ENCODE measurements at places on chromosomes 7 and 10.

DNA sequence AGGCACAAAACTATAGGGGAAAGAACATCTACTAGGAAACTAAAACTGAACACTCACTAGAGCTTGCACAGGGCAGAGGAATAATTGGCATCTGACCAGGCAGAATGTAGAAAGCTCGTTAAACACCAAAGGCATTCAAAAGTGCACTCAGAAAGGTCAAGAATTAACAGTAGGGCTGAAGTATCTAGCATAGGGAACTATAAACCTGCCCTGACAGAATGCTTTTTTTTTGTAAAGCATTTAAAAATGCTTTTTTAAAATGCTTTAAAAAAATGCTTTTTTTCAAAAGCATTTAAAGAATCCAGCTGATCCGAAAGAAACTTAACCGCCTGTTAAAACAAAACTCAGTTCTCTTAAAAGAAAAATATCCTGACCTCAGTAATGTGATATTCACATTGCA, 74.6 kb upstream of the EGFR start:
- DNase-seq: no peak

GRCh38 chr10:17381502-17382142, 72.8 kb downstream of the ST8SIA6 start:
- DNase-seq: no peak

DNA sequence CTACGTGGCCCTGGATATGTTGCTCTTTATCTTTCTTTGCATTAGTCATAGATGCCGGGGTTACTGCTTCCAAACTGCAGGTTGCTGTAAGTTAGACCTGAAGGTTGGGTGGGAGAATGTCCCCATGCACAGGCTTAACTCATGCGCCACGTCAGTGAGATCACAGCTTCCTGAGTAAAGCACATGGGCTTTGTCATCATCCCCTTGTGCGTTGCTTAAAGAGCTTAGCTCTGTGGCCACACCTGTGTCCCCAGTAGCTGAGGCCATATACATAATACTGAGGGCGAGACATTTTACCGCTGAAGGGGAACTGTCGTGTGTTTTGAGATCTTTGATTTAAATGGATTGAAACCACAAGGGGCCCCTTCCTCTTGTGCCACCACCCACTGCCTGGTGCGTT, 45.8 kb upstream of the BTBD16 start:
- no peak for DNase-seq

DNA sequence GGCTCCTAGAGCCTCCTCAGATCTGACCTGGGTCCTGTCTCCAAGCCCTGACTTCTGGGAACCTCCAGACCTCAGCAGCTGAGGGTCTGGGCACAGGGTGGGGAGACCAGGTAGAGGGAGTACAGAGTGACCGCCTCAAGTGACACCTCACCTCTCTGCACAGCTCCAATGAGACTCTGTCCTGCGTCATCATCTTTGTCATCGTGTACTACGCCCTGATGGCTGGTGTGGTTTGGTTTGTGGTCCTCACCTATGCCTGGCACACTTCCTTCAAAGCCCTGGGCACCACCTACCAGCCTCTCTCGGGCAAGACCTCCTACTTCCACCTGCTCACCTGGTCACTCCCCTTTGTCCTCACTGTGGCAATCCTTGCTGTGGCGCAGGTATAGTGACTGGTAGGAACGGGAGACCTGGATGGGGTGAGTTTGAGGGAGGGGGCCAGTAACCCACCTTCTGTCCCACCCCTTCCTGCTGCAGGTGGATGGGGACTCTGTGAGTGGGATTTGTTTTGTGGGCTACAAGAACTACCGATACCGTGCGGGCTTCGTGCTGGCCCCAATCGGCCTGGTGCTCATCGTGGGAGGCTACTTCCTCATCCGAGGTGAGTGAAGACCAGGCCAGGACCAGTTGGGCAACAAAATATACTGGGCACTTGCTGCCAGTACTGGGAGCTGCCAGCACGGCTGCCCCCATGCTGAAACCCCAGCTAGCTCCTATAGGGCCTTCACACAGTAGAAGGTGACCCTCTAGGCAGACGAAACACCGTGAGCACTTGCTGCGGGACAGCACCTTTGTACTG, 17.8 kb downstream of the SMO start:
- no peak for DNase-seq

DNA sequence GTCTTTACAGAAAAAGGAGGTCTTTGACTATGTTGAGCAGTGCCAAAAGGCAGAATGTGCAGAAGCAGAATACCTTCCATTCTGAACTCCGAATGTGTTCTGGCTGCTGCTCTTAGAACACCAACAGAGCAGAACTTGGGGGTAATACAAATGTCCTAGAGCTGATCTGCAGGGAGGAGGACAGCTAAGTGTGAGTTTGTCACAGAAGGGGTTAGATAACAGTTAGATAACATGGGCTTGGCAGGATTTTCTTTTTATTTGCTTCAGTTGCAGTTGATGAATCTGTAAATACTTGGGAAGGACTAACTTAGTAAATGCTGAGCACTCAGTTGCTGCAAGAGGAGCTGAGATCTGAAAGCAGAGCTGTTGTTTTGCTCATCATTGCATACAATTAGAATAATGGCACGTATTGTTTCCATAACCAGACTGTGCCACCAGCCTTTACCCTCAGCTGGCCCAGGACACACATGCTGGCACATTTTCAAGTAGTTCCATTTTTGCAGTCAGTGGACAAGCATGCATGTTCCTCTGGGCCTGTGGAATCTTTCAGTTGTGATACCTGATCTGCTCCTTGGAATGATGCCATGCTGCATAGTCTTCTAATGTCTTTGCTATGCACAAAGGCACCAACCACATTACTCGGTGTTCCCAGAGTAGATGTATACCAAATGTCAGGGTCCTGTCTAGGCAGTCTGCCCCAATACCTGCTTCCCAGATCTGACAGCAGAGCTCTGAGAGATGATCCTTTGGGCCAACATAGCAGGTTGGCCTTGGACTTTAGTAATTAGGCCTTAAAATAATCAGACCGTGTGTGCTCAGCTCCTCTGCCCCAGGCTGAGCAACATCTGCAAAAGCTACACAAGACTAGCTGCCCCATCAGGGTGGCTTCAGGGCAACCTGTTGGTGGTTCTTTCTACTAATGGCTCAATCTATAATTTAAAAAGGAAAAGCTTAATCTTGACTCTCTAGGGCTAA, 55.7 kb downstream of the GSDME start:
- DNase-seq: peak; percentile 96

DNA sequence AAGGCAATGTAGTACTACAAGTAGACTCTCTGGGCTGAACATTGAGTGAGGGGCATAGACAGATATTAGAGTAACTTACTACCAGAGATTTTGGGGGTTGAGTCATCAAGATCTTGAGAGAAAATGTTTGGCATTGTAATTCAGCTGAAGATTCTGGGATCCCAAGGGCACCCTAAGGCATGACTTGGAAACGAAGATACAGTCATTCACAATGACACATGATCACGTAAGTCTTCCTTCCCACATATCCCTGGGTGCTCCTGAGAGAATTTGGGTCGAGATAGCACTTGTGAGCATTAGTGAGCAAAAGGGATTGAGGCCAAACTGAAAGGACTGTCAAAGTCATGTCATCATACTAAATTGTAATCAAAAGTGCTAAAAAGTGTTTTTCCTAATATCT, 192.5 kb upstream of the PCLO start:
- peak; percentile 11 for DNase-seq

DNA sequence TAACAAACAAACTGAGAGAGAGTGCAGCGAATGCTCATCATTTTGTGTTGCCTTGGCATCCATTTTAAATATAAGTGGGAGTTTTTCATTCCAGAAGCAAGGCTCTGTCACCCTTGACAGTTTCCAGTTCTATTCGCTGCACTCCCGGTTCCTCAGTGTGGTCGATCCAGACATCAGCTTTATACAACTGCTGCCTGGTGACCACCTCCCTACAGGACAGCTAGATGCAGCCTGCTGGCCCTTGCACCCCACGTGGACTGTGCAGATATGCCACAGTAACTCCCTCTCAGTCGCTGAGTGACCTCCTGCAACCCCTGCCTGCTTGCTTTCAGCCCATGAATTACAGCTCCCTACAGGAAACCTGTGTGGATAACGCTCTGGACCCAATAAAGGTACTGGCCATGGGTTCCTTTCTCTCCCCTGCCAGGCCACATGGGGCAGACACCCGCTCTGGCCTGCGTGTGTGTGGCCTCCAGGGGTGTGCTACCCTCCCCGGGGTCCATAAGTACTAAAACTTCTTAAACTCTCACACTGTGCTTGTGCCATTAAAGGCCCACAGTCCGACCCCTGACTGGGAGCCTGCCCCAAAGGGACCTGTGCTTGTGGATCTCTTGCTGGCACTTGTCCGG, 23.6 kb downstream of the BEND7 start:
- DNase-seq: no peak

DNA sequence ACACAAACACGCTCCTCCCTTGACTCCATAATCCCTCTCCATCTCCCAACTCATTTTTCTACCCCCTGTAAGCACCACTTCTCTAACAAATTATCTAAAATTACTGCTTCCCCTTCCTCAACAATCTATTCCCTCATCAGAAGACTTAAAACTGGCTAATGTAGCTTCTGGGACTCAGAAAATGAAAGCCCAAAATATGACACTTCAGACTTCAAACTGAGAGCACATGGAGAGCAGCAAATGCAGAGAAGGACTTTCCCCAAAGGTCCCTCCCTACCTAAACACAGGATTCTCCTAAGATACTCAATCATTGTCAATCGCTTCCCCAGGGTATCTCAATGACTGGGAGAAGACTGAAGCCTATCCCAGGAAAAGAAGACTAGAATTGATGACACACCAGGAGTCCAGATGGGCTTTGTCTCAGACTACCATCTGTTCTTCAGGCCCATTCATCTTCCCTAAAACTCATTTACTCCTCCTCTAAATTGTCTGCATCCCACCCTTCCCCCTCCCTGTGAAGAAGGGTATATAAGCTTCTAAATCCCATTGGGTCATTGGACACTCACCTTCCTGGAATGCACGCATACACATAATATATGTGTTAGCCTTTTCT, 39.2 kb downstream of the ST8SIA6 start:
- DNase-seq: peak; percentile 35

DNA sequence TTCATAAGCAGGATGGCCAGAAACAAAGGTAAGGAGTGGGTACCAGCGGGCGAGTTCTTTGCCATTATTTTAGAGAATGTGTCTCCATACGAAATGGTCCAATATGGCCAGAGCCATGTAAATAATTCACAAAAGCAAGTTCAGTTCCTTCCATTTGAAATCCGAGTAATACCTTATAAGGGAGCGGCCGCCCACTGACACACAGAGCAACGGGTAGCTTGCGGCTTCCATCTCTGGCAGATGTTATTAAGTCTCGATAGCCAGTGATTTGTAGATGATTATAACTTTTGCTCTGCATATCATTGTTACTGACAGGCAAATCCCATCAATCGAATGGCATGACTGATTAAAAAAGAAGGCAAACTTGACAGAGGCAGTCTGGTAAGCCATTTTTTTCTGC, 63.2 kb downstream of the GFRA1 start:
- no peak for DNase-seq

- no peak for DNase-seq
These were observed 695.8 kb downstream of the TYW1 start for GRCh38 chr7:67692425-67692824.

DNA sequence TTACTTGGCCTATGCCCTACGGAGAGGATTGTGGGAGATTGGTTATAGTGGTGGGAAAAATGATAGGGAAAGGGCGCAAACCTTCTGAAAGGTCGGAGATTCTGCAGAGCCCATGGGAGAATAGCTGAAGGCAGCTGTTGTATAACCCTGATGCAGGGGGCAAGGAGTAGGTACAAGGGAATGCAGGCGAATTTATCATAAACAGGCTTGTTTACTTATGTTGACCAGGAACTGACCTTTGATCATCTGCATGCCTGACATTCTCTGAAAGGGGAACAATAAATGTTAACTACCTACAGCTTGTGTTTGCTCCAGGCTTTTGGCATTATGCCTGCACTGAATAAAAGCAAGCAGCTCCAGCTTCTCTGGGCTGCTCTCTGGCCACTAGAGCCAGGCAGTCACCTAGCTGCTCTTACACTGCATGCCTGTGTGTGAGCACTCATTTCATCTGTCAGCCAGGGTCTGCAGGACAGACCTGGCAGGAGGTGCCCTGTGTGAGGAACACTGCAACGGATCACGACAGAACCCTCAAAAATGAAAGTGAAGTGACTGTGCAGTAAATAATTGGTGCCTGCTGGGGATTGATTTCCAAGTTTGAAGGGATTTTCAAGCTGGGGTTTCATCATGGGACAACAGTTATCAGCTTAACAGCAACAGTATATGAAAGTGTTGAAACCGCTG, 31.1 kb upstream of the ABCA13 start:
- DNase-seq: no peak

- DNase-seq: no peak
These were observed 78.0 kb downstream of the MKI67 start for GRCh38 chr10:128047991-128048818.

DNA sequence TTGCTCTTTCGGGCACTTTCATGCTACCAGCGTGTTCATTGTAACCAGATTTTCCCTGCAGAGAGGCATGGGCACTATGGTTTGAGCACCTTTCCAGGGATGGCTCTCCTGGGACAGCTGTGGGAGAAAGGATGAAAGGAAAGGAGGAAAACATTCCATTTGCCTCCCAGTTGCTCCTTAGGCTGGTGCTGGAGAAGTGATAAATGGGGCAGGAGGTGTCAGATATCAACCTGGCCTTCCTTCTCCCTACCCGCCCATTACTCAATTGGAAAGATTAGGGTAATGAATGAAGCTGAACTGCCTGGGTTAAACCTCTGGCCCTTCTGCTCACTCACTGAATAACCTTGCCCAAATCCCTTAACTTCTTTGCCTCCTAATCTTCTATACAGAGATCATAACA, 228.4 kb downstream of the PLXNA4 start:
- DNase-seq: no peak
